Regular cardiac myocyte (primary cell): ENCODE measurements at places on chromosomes 12 and 14. TPM values are rescaled to one million over a fixed set of nuclear protein-coding genes. Genes with fewer than 3 reads are reported as not detected.

KRT2 gene
- not detected in 2 replicates for total RNA-seq

STAC3 gene
- 0.19 and 1.1 TPM in 2 replicates for total RNA-seq

PSMA6 gene
- 234 and 314 TPM in 2 replicates for total RNA-seq

CCDC88C gene
- 0.77 and 0.85 TPM in 2 replicates for total RNA-seq

SLC2A3 gene
- total RNA-seq = 114 and 256 TPM in 2 replicates

ACYP1 gene
- total RNA-seq = 6.8 and 11.9 TPM in 2 replicates

GPD1 gene
- under 0.01 and 0.56 TPM in 2 replicates for total RNA-seq

ACSM4 gene
- not detected in 2 replicates for total RNA-seq

KLRK1 gene
- not detected in 2 replicates for total RNA-seq

IL25 gene
- total RNA-seq = not detected in 2 replicates

LTB4R gene
- total RNA-seq = 1.5 and 1.7 TPM in 2 replicates

FIGNL2 gene
- under 0.01 and 0.28 TPM in 2 replicates for total RNA-seq

MUCL1 gene
- total RNA-seq = not detected in 2 replicates

ALG10 gene
- 4.2 and 11.3 TPM in 2 replicates for total RNA-seq
